Heart right ventricle (tissue), 16 donors: ENCODE measurements at places on chromosomes 12 and 14. TPM values are rescaled to one million over a fixed set of nuclear protein-coding genes. Genes with fewer than 3 reads are reported as not detected.

GRCh38 chr12:95976416-95976832 is 19.7 kb downstream of the HAL start:
- no peak for DNase-seq

- DNase-seq, result peak; percentile 71
These were observed 52.1 kb downstream of the VWF start for GRCh38 chr12:6072302-6072752.

DNA sequence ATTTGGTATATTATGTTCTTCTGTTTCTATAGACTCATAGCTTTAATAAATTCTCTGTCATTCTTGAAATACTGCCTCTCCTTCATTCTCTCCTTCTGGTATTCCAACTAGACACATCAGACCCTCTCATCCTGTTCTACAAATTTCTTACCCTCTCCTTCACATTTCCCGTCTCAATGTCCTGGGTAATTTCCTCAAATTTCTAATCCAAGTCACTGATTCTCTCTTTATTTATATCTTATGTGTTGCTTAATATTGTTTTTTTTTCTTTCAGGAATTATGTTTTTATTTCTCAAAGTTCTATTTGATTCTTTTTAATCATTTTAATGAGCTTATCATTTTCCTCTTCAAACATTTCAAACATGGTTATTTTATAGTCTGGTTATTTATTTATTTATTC is 94.0 kb downstream of the RALGAPA1 start:
- no peak for DNase-seq

The FAM186B gene
- 0.22 TPM for polyA plus RNA-seq

- no peak for DNase-seq
These were observed 14.0 kb upstream of the CRY1 start for GRCh38 chr12:107107381-107107780.

DNA sequence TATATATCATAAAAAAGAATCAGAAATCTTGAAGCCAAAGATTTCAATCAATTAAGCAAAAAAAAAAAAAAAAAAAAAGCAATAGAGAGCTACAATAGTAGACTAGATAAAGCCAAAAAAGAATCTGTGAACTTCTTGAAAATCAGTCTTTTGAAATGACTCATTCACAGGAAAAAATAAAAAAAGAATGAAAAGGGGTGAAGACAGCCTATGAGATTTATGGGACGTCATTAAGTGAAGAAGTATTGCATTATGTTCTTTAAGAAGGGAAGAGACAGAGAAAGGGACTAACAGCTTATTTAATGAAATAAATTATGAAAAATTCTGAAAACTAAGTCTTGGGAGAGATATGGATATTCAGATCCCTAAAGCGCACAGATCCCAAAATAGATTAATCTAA is 103.8 kb downstream of the ACSS3 start:
- no peak for DNase-seq
